CD4-positive, alpha-beta T cell treated with Interferon alpha-2 for 1 hour (primary cell): ENCODE measurements at places on chromosomes 1 and 21.

GRCh38 chr1:100930494-100930893 is 34.6 kb downstream of the SLC30A7 start:
- no peak for DNase-seq

DNA sequence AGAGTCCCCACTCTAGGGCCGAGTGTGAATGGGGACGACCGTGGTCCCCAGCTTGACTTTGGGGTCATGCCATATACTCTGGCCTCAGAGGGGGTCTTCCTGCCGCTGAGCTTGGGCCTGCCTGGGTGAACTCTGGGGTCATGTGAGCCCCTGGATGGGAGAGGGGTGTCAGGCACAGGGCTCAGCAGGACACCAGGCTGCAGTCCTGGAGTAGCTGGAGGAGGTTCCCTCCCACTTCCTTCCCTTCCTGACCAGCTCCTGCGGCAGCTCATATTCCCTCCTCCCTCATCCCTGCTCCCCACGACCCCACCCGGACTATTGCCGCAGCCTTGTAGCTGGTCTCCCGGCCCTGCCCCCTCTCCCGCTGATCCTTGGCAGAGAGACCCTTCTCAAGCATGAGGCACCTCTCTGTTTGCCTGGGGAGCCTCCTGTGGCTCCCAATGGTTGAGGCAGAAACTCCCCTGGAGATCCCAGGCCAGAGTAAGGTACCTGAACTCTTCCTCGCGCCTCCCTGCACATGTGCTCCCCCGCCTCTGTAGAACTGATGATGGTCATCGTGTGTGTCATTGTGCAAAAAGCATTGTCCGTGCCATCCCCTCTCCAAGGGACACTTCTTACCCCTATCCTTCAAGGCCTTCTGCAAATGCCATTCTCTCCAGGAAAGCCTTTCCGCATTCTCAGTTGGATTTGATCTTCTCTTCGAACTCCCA is 1.8 kb downstream of the TNFRSF1B start:
- no peak for DNase-seq

DNA sequence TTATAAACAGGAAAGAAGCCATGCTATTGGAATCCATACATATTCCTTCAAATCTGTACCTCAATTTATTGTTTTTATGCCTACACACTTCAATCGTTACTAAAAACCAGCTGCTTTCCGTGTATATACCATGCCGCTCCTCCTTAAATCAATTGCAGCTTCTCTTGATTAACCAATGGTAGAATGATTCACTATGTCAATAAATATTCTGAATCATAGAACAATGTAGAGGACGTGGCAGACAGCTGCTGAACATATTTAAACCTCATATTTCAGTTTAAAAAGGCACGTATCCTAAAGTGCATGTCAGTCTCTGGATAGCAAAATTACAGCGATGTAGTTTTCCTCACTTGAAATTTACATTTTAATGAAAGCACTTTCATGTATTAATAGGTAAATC is 100.4 kb downstream of the MRPL39 start:
- DNase-seq, result no peak

DNA sequence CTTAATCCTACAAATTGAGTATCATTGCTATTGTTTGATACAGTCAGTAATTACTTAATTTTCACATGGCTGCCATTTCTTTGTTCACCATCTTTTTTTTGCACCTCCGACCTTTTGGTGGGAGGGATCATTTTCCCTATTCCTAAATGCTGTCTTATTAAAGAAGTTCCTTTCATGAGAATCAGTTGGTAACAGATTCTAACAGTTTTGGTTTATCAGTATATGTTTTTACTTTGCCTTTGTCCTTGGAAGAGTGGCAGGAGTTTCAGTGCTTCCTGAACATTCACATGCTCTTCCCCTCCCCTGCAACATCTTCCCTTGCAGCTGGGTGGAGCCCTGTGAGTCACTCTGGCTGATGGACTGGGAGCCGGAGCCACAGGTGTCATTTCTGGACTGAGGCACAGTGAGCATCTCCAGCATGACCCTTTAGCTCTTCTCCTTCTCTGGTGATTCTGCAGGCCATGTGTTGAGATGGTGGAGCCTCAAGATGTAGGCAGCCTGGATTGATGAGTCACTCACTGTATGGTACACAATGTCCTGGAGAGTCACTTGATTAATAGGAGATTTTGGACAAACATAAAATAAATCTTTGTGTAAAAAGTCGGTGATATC is 217.7 kb downstream of the URB2 start:
- DNase-seq, result no peak

DNA sequence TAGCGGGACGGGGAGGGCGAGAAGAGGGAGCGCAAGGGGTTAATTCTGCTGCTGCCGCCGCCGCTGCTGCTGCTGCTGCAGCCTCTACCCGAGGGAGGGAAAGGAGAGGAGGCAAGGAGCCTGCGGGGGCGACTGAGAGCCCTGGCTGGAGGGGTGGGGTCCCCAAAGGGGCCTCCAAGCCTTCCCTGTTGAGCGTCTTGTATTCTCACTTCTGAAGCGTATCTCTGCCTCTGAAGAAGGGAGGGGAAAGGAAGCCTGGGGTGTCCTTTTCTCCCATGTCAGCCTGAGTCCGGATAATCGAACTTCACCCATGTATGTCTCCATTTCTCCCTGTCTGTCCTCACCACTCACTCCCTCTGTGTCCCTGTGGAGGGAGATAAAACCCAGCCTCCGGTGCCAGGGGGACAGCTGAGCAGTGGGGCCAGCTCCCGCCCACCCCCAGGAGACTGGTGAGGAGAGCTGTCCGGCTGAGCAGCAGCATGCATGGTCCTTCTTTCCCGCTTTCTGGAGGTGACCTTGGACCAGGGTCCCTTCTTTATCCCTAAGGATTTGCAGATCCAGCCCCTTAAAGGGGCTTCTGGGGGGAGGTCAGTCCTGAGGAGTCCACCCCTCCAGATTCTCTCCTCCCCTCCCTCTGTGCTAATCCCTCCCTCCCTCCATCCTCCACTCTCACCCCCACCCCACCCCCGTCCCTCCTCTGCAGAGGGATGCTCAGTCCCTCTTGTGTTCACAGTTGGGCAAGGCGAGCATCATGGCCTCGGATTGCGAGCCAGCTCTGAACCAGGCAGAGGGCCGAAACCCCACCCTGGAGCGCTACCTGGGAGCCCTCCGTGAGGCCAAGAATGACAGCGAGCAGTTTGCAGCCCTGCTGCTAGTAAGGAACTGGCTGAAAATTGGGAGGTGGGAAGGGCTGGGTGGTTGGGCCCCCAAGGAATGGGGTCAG is 1.0 kb downstream of the NCDN start:
- no peak for DNase-seq

DNA sequence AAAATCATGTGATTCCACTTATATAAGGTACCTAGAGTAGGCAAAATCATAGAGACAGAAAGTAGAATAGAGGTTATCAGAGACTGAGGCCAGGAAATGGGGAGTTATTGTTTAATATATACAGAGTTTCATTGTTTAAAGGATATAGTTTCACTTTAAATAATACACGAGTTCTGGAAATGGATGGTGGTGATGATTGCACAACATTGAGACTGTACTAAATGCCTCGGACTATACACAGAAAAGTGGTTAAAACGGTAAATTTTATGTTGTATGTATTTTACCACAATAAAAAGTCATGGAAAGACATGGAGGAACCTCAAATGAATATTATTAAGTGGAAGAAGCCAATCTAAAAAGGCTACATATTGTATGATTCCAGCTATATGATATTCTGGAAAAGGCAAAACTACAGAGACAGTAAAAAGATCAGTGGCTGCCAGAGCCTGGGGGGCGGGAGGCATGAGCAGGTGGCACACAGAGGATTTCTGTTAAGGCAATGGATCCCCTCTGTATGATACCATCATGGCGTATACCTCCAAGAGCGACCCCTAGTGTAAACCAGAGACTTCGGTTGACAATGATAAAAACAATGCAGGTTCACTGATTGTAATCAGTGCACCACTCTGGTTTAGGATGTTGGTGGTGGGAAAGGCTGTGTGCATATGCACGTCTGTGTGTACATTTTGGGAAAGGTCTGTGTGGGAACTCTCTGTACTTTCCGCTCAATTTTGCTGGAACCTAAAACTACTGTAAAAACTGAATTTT is 7.5 kb downstream of the C1orf198 start:
- DNase-seq, result no peak

GRCh38 chr21:45542242-45542666 is at the start of gene SLC19A1:
Gene SLC19A1 (minus strand): TSS chr21:45542440. CDS start chr21:45537959, 4,481 bp downstream.
- peak; percentile 65 for DNase-seq

GRCh38 chr21:35309316-35309715 is 260.2 kb upstream of the RUNX1 start:
- DNase-seq, result no peak

GRCh38 chr21:38438462-38438893 is 59.8 kb downstream of the ERG start:
- no peak for DNase-seq

GRCh38 chr1:204960306-204961125 is 82.5 kb upstream of the CNTN2 start:
- no peak for DNase-seq

- DNase-seq, result no peak
Observed at GRCh38 chr1:112935461-112936111, 20.4 kb downstream of the SLC16A1 start.

GRCh38 chr1:69791311-69791710 is 223.6 kb downstream of the LRRC7 start:
- no peak for DNase-seq

- no peak for DNase-seq
Observed at GRCh38 chr1:209618756-209619420, 33.3 kb downstream of the LAMB3 start.

DNA sequence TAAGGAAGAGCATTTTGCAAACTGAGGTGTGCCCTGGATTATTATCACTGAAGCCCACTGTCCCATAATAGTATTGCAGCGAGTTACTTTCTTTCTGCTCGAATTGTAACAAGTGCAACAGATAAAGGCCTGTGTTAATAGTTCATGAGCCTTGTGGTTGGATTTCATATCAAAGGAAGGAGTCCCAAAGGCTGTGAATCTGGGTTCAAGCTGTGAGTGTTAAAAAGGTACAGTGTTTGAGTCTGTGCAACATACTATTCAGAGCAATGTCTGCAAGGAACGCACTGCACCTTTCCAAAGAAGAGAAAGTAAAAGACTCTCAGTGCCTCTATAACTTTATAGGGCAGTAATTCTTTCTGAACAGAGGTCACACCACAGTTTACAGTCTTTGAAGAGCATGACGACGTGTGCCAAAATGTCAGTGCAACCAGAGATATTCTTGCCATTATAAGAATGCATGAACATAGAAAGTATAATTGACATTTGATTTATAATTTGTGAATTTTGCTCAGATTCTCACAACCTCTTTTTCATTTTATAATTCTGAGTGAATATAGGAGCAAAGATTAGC is 79.1 kb downstream of the CDC7 start:
- no peak for DNase-seq

GRCh38 chr1:187665483-187665882 is 836.7 kb downstream of the PLA2G4A start:
- no peak for DNase-seq

DNA sequence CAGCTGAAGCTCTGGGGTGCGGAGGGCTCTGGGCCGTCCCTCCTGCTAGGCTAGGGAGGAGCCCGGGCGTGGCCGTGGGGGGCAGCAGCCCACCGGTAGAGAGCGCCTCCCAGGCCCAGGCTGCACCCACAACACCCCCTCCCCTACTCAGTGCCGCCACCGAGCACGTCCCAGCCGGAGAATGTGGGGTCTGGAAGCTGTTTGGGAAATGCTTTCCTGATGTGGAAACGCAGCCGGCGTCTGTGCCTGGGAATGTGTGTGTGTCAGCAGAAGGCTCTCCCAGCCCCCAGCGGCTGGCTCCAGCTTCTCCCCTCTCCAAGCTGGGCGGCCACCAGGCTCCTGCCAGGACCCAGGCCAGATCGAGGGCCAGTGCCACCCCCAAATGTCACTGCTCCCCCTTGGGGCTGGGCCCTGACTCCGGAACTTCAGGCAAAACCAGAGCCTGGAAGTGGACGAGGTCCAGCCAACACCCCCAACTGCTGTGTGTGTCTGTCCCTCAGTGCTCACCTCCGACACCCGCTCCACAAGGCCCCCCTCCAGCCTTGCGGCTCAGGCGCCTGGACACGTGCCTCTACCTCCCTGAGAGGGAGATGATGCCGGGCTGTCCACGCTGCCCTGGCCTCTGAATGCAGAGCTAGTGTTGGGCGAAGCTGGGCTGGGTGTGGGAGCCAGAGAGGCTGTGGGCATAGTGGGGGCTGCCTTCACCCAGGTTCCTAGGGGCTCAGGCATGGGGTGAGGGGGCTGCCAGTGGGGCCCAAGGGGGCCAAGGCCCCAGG is 74.7 kb downstream of the MEGF6 start:
- DNase-seq, result no peak

- DNase-seq, result peak; percentile 52
Observed at GRCh38 chr1:21324368-21325141, 34.3 kb upstream of the ECE1 start.
